ENCODE measurements at places on chromosomes 12 and 14. TPM values are rescaled to one million over a fixed set of nuclear protein-coding genes. Genes with fewer than 3 reads are reported as not detected.

DNA sequence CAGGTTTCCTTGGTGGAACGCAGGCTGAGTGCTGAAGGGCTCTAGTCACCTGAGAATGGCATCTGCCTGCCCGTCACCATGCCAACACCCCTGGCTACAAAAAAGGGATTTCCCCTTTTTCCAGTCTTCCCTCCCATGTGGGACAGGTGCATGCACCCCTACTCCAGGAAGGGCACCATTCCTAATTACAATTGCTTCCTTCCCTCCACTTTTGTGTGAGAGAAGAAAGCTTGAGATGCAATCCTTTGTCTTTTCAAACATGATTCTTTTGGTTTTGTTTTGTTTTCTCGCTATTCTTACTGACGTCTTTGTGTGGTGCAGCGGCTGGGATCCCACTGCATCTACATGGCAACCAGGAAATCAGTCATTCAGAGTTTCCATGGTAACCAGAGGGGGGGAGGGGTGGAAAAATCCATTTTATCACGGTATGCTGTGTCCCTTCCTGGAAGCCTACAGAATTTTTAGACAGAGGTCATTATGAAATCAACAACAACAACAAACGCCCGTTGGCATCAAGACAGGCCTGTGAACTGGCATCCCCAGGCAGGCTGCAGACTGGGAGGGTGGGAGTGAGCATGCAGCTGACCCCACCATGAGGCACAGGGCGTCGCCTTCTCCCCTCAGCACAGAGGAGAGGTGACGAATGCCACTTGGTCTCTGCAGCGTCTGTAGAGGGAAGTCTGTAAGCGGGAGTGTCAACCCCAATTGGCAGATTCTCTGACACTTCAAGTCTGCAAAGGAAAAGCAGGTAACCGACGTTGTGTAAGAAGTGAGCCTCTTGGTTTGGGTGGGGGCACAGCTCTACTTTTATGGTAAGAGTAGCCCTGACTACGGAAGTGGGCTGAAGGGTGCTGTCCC, 13.6 kb upstream of the GNG2 start:
- H3K27me3 ChIP-seq = no peaks in the 10 kb centered on the region
- peak overlapping the region; percentile 32 for H3K4me3 ChIP-seq
- peak overlapping the region; percentile 69 for H3K27ac ChIP-seq
- H3K36me3 ChIP-seq = no peaks in the 10 kb centered on the region
- DNase-seq = peak; percentile 52

- H3K27me3 ChIP-seq = no peaks in the 10 kb centered on the region
- no peak overlapping the region for H3K4me3 ChIP-seq
- H3K36me3 ChIP-seq = no peaks in the 10 kb centered on the region
- no peaks in the 10 kb centered on the region for H3K4me1 ChIP-seq
- DNase-seq = no peak
These were observed 58.3 kb upstream of the DYRK2 start for GRCh38 chr12:67590149-67590790.

- no peak overlapping the region for H3K27ac ChIP-seq
- DNase-seq = no peak
- peaks cover 14% of the 10 kb centered on the region for H3K36me3 ChIP-seq
- no peaks in the 10 kb centered on the region for H3K4me1 ChIP-seq
- no peak overlapping the region for H3K4me3 ChIP-seq
- H3K27me3 ChIP-seq = no peaks in the 10 kb centered on the region
These were observed 108.0 kb downstream of the RIMBP2 start for GRCh38 chr12:130608132-130608531.

DNA sequence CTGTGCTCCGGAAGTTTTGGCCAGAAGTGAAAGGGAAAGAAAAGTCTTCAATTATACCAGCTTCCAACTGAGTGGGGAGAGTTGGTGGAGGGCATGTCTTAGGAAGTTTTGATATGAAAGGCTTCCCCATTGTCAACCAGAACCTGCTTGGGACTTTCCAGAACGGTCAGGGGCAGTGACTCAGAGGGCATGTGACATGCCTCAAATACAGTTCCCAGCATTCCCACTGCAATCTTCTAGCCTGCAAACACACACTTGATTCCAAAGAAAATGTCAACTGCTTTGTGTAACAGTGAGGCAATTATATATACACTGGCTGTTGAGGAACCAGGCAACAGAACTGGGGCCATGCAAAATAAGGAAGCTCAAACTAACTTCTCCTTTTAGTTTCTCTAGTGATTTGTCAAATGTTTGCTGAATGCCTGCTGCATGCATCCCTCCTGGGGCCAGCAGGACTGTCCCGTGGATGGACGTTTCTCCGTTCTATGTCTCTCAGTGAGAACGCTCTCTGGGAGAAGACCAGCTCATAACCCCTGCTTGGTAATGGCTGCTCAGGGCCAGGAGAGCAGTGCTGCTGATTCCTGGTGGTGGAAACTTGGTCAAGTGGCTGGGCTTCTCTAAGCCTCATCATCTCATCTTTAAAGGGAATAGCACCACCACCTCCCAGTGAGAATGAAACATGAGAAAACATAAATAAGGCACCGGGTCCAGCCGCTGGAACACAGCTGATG, 18.3 kb downstream of the SLC25A47 start:
- no peak overlapping the region for H3K4me3 ChIP-seq
- no peak for DNase-seq
- peak overlapping the region; percentile 86 for H3K27ac ChIP-seq

- no peaks in the 10 kb centered on the region for H3K27me3 ChIP-seq
- no peaks in the 10 kb centered on the region for H3K36me3 ChIP-seq
- H3K27ac ChIP-seq = no peak overlapping the region
- H3K4me1 ChIP-seq = peaks cover 12% of the 10 kb centered on the region
- H3K4me3 ChIP-seq = no peak overlapping the region
These were observed 12.9 kb upstream of the NEMF start for GRCh38 chr14:49865431-49865859.

DNA sequence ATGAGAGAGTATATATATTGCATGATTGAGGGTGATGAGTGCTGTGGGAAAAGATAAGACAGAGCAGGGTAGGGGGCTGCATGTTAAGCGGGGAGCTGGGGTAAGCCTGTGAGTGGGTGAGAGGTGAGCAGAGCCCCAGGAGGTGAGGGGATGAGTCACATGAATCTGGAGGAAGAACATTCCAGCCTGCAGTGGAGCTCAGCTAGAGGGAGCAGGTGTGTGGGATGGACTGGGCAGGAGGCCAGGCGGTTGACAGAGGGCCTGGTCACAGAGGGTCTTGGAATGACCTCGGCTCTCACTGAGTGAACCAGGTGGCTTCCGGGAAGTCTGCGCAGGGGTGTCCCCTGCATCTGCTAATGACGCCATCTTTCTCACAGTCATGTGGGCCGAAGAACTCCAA, 44.4 kb downstream of the GIT2 start:
- peaks cover 5% of the 10 kb centered on the region for H3K4me1 ChIP-seq
- H3K36me3 ChIP-seq = peaks cover 46% of the 10 kb centered on the region
- no peak overlapping the region for H3K27ac ChIP-seq
- DNase-seq = no peak
- H3K27me3 ChIP-seq = no peaks in the 10 kb centered on the region

GRCh38 chr14:86518298-86518697, 988.4 kb downstream of the FLRT2 start:
- no peaks in the 10 kb centered on the region for H3K36me3 ChIP-seq
- H3K27ac ChIP-seq = no peak overlapping the region
- DNase-seq = no peak
- no peaks in the 10 kb centered on the region for H3K27me3 ChIP-seq
- H3K4me3 ChIP-seq = no peak overlapping the region
- no peaks in the 10 kb centered on the region for H3K4me1 ChIP-seq

DNA sequence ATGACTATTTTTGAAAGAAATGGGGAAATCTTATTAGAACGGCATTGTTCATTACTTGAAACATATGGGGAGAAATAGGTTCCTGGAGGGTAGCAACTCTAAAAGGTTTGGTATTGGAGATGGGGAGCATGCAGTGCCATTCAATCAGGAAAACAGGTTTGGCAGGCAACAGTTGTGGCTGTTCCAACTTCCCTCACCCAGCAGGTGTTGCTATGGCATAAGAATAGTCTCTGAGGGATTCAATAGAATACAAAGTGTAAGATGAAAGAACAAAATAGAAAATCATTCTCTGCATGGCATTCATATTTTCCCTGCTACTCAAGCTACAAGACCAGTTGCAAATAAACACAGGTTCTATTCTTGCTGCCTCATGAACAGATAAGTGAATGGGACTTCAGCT, 393.3 kb upstream of the RPL10L start:
- H3K27ac ChIP-seq = no peak overlapping the region
- no peak overlapping the region for H3K4me3 ChIP-seq

GRCh38 chr12:97556302-97556779, 93.7 kb downstream of the RMST start:
- H3K36me3 ChIP-seq = peaks cover 2% of the 10 kb centered on the region
- peak overlapping the region; percentile 17 for H3K27ac ChIP-seq
- no peak overlapping the region for H3K4me3 ChIP-seq
- no peak for DNase-seq

DNA sequence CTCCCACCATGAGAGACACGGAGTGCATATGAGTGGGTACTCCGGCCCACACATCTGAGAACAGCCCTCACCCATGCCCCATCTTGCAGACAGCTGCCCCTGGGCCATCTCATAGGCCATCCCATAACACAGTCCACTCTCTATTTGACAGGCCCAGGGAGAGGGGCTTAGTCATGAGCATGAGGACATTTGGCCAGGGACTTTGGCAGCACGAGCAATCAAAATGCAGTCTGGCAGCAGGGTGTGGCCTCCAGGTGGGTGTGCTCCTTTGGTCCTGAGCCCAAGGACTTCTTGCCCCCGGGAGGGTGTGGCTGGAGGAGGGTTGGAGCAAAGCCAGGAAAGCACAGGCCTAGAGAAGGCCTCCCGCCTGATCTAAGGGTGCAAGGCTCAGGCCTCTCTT, 25.6 kb downstream of the EMP1 start:
- H3K27me3 ChIP-seq = no peaks in the 10 kb centered on the region
- H3K36me3 ChIP-seq = no peaks in the 10 kb centered on the region
- no peak for DNase-seq
- H3K27ac ChIP-seq = no peak overlapping the region
- no peak overlapping the region for H3K4me3 ChIP-seq

GRCh38 chr12:31702047-31702446, 26.8 kb downstream of the AMN1 start:
- peaks cover 10% of the 10 kb centered on the region for H3K36me3 ChIP-seq
- no peak overlapping the region for H3K27ac ChIP-seq
- no peaks in the 10 kb centered on the region for H3K4me1 ChIP-seq

DNA sequence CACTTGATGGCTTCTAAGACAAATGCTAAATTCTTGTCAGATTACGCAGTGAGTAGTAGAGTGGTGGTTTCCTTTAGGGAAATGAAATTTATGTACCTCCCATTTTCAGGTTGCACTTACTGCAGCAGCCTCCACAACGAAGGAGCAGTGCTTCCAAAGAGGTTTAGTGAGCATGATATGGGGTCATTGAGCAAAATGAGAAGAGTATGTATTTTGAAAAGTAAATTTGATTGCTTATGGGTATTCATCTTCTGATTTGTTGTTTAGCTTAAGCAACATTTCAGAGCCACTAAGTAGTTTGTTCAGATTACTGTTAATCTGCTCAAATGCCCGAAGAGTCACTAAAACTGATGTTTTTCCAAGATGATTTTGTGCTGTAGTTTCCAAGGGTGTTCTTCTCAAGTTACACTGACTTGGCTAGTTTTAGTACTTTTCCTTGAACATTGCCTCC, 493.6 kb downstream of the PCNX1 start:
- no peaks in the 10 kb centered on the region for H3K4me1 ChIP-seq
- no peaks in the 10 kb centered on the region for H3K36me3 ChIP-seq
- H3K27me3 ChIP-seq = no peaks in the 10 kb centered on the region
- H3K4me3 ChIP-seq = no peak overlapping the region

DNA sequence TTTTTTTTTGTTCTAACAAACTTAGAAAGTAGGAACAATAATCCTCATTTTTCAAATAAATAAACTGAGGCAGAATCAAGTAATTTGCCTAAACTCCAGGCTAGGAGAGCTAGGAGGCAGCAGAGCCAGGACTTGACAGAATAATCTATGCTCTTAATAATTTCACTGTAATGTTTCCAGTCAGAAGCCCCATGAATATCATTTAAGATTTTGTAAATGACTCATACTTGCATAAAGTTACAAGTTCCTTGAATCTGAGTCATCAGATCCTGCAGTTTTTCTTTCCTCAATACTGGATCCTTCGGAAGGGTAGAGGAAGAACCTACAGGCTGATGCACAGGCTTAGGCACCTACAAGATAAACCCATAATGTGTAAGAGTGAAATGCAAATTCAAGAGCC, 29.0 kb downstream of the CAPRIN2 start:
- no peak overlapping the region for H3K27ac ChIP-seq
- peaks cover 12% of the 10 kb centered on the region for H3K36me3 ChIP-seq
- no peak overlapping the region for H3K4me3 ChIP-seq
- DNase-seq = no peak
- no peaks in the 10 kb centered on the region for H3K27me3 ChIP-seq
- H3K4me1 ChIP-seq = no peaks in the 10 kb centered on the region

- H3K27me3 ChIP-seq = no peaks in the 10 kb centered on the region
- H3K36me3 ChIP-seq = no peaks in the 10 kb centered on the region
- no peaks in the 10 kb centered on the region for H3K4me1 ChIP-seq
- peak; percentile 78 for DNase-seq
- no peak overlapping the region for H3K4me3 ChIP-seq
- no peak overlapping the region for H3K27ac ChIP-seq
These were observed 87.6 kb downstream of the SEC23A start for GRCh38 chr14:39015360-39015961.

- peaks cover 16% of the 10 kb centered on the region for H3K36me3 ChIP-seq
- peaks cover 10% of the 10 kb centered on the region for H3K4me1 ChIP-seq
These were observed 153.6 kb upstream of the FKBP4 start for GRCh38 chr12:2641207-2641606.

The C1S gene
- 77.6 TPM for total RNA-seq

The PELI2 gene
- 12.5 TPM for total RNA-seq

The KRT72 gene
- total RNA-seq = 0.10 TPM

Data from spinal cord (tissue), 10 donors.